MG63 (cell line): ENCODE measurements at places on chromosomes 12 and 14. TPM values are rescaled to one million over a fixed set of nuclear protein-coding genes. Genes with fewer than 3 reads are reported as not detected.

- DNase-seq = no peak
Observed at GRCh38 chr12:52682938-52683574, 2.8 kb upstream of the KRT1 start.

- no peak for DNase-seq
Observed at GRCh38 chr12:111699962-111700361, 14.1 kb downstream of the ACAD10 start.

DNA sequence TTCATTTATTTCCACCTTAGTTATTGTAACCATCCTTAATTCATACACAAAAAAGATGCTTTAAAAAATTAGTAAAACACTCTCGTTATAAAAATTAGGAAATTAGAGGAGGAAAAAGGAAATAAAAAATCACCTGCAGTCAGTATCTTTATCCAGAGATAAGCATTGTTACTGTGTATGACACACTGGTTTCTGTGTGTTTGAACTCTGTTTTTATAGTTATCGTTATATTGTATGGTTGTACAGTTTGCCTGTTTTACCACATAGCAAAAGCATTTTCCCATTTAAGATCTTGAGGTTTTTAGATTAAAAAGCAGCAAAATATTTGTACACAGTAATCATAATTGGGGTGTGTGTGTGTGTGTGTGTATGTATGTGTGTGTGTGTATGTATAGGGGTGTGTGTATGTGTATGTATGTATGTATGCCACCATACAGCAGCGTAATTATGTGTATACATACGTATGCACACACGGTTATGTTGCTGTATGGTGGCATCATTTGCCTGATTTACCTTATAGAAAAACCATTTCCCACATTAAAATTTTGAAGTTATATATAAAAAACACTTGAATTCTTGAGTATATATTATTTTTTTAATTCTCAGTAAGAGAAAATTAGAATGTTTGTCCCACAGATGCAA, 19.8 kb downstream of the WNK1 start:
- no peak for DNase-seq

DNA sequence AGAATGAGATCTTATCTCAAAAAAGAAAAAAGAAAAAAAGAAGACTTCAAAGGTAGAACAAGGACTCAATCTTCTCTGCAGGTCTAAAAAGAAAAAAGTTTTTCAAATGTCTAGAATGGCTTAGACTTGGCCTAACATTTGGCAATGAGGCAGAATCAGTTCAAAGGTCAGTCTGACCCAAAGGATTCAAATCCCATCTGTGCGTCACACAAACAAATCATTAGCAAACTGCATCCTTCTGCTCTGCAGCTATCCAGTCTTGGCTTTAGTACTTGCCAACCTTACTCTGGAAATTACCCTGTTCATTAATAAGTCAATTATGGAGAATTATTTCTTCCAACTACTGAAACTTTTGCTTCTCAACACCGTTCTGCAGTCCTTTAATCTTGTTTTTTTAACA, 3.1 kb downstream of the YAF2 start:
- no peak for DNase-seq

GRCh38 chr12:28817524-28817923, 331.6 kb upstream of the FAR2 start:
- no peak for DNase-seq

Gene ATL1
- total RNA-seq = 0.10 TPM in 1 of 2 replicates, not detected in the other

Gene PRB2
- not detected in 2 replicates for total RNA-seq

Gene CCDC177
- total RNA-seq = not detected in 2 replicates

DNA sequence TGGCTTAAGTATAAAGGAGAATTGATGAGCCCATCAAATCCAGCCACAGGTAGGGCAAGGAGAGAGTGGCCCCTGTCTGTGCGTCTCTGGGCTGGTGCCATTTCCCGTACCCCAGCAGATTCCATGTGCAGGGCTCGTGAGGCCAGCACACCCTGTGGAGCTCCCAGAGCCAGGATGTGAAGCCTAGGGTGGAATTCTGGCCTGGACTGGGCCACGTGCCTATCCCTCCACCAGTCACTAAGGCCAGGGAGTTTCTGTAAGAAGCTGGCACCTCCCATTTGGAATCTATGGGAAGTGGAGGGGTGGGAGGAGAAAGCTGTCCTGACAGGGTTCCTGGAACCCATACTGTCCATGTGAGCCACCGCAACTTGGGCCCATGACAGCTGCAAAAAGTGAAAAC, 148.5 kb downstream of the FOXN3 start:
- no peak for DNase-seq

Gene NEUROD4
- not detected in 2 replicates for total RNA-seq

Gene AP5M1
- 2.9 and 6.6 TPM in 2 replicates for total RNA-seq

- peak; percentile 5 for DNase-seq
Observed at GRCh38 chr12:4145990-4146859, 127.3 kb upstream of the CCND2 start.

Gene TAS2R42
- total RNA-seq = not detected in 2 replicates

Gene CD9
- total RNA-seq = 95.5 and 98.2 TPM in 2 replicates

Gene FLRT2
- 0.22 and 2.5 TPM in 2 replicates for total RNA-seq

DNA sequence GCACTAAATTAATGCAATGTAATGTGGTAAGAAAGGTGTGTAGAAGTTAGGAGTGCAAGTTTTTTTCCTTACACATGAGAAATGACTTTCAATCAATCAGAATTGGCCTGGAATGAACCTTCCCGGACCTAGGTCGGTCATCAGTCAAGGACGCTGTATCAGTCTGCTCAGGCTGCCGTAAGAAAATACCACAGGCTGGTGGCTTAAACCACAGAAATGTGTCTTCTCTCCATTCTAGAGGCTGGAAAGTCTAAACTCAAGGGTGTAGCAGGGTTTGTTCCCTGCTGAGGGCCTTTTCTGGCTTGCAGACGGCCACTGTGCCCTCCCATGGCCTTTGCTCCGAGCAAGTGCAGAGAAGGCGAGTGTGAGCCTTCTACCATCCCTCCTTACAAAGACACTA, 86.6 kb upstream of the DYNC1H1 start:
- no peak for DNase-seq

- DNase-seq = no peak
Observed at GRCh38 chr12:47147739-47148138, 68.0 kb upstream of the AMIGO2 start.

Gene FOXN4
- total RNA-seq = not detected in 2 replicates

- DNase-seq = no peak
Observed at GRCh38 chr14:30861200-30861599, 13.2 kb upstream of the COCH start.

Gene CYP27B1
- not detected in 2 replicates for total RNA-seq

DNA sequence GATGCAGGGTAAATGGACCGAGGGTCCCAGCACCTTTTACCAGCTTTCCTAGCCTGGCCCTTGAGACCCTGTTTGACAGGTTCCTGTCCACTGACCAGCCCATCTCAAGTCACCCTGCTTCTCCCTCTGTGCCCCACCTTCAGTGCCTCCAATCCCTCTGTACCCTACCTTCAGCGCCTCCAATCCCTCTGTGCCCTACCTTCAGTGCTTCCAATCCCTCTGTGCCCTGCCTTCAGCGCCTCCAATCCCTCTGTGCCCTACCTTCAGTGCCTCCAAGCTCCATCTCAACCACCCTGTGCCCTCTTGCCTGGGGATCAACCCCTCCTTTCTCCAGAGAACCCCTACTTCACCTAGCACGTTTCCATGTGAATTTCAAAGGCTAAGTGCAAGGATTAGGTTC, 54.3 kb downstream of the ZFP36L1 start:
- no peak for DNase-seq

DNA sequence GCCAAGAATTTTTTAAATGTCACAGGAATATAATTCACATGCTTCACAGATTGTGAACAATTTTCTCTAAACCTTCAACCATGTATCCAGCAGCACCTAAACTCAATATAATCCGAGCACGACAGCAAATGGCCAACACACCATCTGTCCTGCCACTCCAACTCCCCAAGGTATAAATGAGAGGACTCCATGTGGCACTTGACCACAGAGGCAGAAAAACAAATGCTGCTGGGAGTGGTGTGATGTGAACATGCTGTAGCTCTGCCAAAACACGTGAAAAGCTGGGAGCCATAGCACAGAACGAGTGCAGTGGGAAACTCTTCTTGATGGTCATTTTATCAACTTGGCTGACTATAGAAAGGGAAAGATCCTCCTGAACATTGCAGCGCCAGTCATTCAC, 70.9 kb downstream of the LLPH start:
- DNase-seq = no peak
